T47D (cell line): ENCODE measurements at places on chromosomes 12 and 14.

GRCh38 chr12:103013741-103014300 is 56.3 kb downstream of the ASCL1 start:
- no peak for DNase-seq

GRCh38 chr12:92070054-92070863 is 75.4 kb downstream of the BTG1 start:
- no peak for DNase-seq

DNA sequence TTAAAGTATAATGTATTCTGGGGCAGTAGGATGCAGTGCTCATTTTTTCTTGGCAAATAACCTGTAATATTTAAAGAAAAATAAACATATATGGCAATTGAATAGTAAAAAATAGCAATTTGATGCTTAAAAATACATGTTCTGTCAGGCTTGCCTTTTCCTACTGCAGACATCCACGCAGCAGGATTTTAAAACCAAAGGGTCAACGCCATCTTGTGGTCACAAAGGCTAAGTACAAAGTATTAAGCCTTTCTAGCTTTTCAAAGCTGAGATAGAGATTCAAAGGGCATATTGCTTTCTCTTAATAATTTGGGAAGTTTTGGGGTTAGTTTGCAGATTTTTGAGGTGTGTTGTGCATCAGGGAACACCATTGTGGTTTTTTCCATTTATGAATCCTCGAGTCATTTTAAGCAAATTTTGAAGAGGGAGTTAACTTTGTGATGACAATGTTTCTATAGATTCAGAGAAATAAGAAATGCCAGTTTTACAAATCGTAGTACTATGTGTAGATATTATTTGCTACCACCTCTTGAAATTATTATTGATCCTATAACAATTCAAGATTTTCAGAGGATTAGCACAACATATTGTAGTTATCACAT is 4.7 kb upstream of the CCER1 start:
- DNase-seq: peak; percentile 71

DNA sequence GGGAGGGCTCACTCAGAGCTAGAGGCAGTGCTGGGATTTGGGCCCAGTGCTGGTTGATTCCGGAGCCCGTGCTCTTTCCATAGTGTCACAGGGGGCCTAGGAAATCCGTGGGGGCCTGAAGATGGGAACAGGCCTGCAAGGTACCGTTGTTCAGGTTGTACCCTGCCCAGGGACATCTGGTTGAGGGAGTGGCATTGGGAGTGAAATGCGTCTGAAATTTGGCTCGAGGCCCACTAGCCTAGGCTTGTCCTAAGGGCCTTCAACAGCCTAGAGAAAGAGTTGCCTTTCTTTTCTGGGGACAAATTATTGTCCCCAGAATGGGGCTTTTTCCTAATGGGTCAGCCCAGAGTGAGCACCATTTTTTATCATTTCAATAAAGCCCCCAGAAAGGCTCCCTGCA is 26.4 kb upstream of the FAM222A start:
- DNase-seq: no peak

DNA sequence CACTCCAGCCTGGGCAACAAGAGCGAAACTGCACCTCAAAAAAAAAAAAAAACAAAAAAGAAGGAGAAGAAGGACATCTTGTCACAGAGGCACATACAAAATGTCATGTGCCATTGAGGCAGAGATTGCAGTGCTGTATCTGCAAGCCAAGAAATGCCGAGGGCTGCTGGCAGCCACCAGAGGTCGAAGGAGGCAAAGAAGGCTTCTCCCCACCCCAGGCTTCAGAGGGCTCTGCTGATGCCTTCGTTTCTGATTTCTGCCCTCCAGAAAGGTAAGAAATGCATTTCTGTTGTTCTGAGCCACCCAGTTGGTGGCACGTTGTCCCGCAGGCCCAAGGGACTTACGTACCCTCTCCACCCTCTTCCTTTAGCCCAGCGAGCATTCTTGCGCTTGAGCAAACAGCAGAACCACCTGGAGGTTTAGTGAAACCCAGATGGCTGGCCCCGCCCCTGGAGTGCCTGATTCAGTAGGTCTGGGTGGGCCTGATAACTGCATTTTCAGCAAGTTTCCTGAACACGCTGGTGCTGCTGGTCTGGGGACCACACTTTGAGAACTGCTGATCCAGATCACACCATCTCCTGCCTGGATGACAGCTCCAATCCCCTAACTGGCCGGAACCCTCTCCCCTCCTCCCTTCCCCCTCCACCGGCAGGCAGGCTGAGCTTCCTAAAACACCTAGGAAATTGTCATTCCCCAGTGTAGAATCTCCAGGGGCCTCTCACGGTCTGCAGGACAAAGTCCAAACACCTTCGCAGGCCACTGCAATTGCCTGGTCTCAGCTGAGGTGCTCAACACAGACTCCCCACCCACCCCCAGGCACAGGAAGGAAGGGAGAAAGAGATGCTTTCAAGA is 21.1 kb upstream of the SCARB1 start:
- no peak for DNase-seq

DNA sequence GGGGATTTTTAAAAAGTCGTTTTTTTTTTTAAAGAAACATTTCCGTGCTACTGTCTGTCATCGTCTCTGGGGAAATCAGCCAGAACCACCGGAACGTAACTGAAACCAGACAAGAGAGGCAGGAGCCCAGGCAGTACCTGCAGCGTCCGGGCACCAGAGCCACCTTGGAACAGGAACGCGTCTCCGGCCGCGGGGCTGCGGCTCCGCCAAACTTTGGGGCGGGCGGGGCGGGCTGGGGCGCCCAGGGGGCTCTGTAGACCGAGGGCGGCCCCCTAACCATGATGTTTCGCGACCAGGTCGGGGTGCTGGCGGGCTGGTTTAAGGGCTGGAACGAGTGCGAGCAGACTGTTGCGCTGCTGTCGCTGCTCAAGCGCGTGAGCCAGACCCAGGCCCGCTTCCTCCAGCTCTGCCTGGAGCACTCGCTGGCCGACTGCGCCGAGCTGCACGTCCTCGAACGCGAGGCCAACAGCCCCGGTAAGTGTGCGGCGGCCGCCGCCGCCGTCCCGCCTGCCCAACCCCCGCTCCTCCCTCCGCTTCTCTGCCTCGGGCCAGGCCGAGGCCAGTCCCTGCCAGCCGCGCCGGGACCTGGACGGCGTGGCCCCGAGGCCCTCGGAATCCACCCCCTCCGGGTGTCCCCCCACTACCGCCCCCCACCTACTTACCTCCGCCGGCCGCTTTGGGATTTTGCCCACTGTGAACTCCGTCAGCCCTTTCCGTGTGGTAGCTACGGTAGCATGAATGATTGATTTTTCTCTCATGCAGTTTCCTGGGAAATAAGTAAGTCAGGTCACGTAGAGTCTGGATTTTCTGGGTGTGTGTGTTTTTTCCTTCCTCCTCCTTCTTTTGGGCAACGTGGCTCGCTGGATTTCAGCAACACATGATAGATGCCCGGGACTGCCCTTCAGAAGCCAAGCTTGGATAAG is 972 bp downstream of the SAMD4A start:
- DNase-seq: peak; percentile 54

GRCh38 chr12:104964856-104965205 is 6.7 kb upstream of the SLC41A2 start:
- no peak for DNase-seq

GRCh38 chr14:105351920-105352851 is 37.6 kb downstream of the PACS2 start:
- DNase-seq: peak; percentile 94

- DNase-seq: peak; percentile 19
Measured at GRCh38 chr14:47278233-47278842, 397.1 kb downstream of the MDGA2 start.

- DNase-seq: no peak
Measured at GRCh38 chr14:44896275-44897040, 65.3 kb downstream of the KLHL28 start.

- no peak for DNase-seq
Measured at GRCh38 chr12:75137896-75138295, 71.7 kb downstream of the KCNC2 start.

GRCh38 chr14:51479584-51480325 is 172.0 kb upstream of the FRMD6 start:
- DNase-seq: no peak

GRCh38 chr14:99758872-99759545 is 34.2 kb upstream of the EML1 start:
- DNase-seq: no peak

- DNase-seq: no peak
Measured at GRCh38 chr14:20632448-20632830, 9.1 kb downstream of the OR6S1 start.

DNA sequence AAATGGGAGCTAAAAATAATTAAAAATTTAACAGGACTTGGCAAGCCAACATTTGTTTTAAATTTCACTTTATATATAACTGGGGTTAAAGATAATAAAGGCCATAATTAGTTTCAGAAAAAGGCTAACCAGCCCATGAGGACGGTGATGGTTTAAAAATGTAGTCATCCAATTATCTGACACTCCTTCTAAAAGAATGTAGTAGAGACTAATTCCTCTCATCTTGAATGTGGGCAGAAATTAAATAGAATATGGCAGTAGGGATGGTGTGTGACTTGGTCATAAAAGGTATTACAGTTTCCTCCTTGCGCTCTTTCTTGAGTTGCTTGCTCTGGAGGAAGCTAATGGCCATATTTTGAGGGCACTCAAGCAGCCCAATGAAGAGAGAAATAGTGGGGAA is 49.1 kb upstream of the PTPRB start:
- no peak for DNase-seq

DNA sequence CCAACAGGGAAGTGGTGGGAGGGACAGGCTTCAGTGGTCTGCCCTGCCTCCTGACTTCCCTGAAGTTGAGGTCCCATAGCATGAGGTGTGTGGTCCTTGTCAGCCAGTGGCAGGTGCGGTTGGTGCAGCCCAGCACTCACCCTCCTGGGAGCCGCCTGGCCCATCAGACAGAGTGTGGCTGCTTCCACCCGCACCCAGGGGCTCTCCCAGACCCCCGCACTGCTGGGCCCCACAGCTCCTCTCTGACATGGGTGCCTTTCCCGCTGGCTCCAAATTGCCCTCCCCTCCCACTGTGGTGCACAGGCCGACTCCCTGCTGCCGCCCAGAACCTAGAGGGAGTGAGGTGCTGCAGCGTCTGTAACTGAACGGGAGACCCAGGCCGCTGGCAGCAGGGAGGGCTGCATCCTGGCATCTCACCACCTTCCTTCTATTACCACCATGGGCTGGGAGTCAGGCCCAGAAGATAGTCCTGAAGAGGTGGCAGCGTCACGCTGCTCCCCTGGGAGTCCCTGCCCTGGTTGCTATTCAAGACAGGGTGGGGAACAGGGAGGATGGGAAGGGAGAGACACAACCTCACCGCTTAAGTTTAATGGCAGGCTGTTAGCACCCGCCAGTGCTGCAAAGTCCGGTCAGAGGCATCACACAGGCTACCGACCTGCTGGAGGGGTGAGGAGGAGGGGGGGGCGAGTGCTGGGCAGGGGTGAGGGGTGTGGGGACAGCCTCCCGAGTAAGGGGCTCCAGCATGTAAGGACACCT is 180.6 kb upstream of the PRMT8 start:
- DNase-seq: no peak

GRCh38 chr14:51448831-51449670 is 202.7 kb upstream of the FRMD6 start:
- DNase-seq: no peak

- DNase-seq: peak; percentile 88
Measured at GRCh38 chr12:58540480-58541299, 379.6 kb downstream of the LRIG3 start.

- no peak for DNase-seq
Measured at GRCh38 chr12:21638054-21638891, 19.4 kb downstream of the LDHB start.

DNA sequence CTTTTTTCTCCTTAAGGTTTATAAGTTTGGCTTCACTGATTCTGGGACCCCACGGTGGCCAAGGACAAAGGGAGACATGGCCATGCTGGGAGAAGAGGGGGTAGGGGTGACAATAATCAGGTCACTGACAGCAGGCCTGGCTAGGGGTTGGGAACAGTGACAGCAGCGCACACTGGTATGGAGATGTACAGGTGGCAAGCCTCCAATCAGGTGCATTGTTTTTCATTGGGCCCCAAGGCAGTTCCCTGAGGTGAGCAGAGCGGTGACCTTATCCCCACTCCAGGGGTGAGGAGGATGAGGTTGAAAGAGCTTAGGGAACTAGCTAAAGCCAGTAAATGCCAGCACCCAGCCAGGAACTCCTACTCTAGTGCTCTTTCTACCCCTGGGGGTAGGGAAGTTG is 1.4 kb downstream of the SYNDIG1L start:
- DNase-seq: no peak

DNA sequence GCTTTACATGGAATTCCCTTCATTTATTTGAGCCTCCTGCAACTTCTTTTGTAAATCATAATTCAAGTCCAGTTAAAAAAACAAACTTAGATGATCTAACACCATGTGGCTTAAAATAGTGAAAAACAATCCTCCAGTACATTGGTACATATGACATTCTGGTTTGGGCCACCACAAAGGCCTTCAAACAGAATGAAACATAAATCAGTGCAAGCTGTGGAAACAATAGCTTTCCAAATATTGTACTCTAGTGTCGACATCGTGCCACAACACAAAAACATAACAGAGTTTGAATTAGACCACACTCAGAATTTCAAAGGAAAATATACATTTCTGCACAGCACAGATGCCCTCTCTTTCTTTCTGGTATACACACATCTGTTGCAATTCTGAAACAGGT is 751.3 kb downstream of the SLC6A15 start:
- no peak for DNase-seq

- no peak for DNase-seq
Measured at GRCh38 chr14:101732118-101732517, 29.4 kb upstream of the PPP2R5C start.

GRCh38 chr12:6016756-6017155 is 71.7 kb upstream of the ANO2 start:
- no peak for DNase-seq

GRCh38 chr12:128745772-128746689 is 77.7 kb downstream of the SLC15A4 start:
- no peak for DNase-seq

DNA sequence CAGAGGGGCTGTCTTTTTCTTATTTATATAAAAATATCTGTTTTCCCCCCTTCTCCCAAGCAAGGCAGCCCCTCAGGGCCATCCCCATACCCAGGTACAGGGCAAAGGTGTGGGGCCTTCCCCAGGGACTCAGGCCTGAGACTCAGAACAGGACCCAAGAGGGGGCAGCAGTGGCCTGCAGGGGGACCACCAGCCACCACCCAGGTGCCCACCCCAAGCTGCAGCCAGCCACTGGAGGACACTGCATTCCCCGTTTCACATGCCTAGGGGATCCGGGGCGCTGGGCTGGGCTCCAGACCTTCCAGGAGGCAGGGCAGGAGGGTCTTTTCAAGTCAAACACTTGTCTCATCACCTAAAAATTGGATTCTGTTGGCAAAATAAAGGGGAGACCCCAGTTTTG is 83.3 kb downstream of the SCARB1 start:
- DNase-seq: no peak

DNA sequence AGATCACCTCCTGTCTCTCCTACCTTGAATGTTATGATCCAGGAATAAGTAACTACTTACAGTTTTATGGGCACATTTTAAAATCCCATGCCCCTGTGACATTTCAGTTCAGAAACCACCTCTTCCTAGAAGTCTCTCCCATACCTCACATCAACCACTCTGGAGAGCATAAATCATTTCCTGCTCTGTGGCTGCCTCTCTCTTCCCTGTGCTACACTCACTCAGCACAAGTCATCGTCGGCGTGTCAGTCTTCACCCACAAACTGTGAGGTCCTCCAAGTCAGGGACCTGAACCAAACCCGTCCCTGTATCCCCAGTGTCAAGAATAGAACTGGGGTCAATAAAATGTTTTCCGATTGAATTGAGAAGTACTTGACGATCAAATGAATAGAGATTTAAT is 863.3 kb downstream of the BCL11B start:
- no peak for DNase-seq
